ENCODE measurements at places on chromosomes 3 and 15.

- DNase-seq, result no peak
These were observed 2.7 kb downstream of the AMIGO3 start for GRCh38 chr3:49716691-49717210.

DNA sequence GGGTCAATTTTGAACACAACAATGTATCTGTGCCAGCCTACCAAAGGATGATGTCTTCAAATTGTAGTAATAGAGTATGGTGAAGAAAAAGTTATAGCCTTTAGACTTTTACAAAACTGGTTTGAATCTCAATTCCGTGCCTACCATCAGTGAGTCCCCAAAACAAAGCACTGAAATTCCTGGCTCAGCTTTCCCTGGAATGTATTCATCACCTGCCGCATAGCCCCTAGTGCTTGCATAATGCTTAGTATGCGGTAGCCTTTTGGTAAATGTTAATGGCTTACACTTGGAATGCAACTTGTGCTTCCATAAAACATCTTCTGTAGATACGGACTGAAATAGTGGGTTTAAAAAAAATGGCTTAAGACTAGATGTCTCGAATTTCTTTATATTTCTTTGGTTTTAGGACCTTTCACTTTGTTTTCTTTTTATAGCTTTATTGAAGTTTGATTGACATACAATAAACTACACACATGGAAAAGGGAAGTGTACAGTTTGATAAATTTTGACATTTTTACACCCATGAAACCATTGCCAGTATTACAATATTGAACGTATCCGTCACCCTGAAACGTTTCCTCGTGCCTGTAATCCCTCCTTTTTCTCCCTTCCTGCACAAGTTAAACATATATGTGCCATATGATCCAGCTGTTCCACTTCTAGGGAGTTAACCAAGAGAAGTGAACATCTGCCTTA, 12.1 kb downstream of the SACM1L start:
- no peak for DNase-seq

- no peak for DNase-seq
These were observed 6.7 kb downstream of the RNU6-1 start for GRCh38 chr15:67832897-67833709.

GRCh38 chr15:93171476-93171875, 82.5 kb upstream of the RGMA start:
- DNase-seq, result no peak

GRCh38 chr3:3084890-3085289, 25.3 kb downstream of the IL5RA start:
- DNase-seq, result no peak

DNA sequence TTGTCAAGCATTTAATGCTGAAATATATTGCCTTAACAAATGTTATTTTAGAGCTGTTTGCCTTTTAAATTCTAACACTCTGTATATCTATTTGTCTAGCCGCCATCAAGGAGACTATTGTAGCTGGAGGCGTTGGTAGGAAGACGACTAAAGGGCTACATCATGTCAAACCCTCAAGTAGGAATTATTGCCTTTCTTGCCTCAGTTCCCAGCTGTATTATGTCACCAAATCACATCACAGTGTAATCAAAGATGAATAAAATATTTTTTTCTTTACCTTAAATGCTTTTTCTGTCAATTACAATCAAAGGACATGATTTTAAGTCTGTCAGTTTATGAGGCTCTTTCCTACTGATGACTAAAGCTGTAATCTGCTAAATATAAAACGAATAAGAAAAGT, 233.1 kb downstream of the ZIC4 start:
- DNase-seq, result no peak

All from vagina (tissue), 2 donors.